ENCODE measurements at places on chromosomes 11 and 22.

- DNase-seq = no peak
Observed at GRCh38 chr22:48301421-48301820, 1526.3 kb downstream of the BRD1 start.

GRCh38 chr22:31614781-31615490 lies 47.1 kb downstream of the PISD start:
- DNase-seq = no peak

GRCh38 chr11:101692980-101693379 lies 109.2 kb upstream of the TRPC6 start:
- DNase-seq = no peak

DNA sequence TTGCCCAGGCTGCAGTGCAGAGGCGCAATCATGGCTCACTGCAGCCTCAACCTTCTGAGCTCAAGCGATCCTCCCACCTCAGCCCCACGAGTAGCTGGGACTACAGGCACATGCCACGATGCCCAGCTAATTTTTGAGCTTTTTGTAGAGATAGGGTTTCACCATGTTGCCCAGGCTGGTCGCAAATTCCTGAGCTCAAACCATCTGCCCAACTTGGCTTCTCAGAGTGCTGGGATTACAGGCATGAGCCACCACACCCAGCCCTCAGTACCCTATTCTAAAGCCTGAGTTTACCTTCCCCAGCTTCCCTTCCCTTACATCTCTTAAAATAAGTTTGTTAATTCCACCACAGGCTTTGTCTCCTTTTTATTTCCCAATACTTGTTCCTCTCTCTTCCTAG lies 59.1 kb downstream of the AMBRA1 start:
- DNase-seq = no peak

DNA sequence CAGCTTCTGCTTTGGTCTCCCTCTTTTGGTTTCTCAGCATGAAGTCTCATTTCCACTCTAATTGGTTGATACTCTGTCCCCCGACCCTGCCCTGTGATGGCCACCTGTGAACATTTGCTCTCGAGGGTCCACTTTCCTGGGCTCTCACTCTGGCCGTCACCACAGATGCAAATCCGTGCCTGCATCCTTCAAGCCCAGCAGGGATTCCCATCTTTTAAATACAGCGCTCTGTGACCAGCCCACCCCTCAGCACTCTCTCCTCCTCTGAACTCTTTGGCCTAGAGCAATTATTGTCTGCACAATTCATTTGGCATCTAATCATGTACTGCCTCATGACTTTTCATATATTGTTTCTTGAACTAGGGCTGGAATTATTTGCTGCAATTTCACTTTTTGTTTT lies 26.0 kb downstream of the PKNOX2 start:
- no peak for DNase-seq

DNA sequence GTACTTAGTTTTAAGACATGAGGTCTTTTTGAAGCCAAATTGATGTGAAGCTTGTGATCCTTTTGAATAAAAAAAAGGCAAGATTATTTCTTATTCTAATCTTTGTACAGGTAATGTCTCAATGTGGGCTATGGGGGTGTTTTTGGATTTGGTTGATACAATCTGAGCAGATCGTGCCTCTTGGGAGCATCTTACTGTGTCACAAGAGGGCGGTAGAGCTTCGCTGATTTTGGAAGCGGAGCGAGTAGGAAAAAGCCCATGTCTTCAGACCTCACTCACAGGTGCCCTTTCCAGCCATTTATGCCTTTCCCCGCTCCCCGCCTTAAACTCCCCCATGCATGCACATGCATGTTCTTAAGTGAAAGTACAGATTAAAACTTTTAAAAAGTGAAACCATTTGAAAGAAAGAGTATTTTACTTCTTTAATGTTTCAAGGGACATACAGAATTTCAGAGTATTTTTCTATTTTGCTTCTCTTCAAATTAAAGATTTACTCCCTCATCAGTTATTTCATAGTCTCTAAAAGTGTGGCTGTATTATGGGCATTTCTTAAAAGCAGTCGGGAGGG lies 18.8 kb downstream of the DDX25 start:
- peak; percentile 68 for DNase-seq

GRCh38 chr11:75403983-75404658 lies 4.8 kb downstream of the RPS3 start:
- DNase-seq = no peak

DNA sequence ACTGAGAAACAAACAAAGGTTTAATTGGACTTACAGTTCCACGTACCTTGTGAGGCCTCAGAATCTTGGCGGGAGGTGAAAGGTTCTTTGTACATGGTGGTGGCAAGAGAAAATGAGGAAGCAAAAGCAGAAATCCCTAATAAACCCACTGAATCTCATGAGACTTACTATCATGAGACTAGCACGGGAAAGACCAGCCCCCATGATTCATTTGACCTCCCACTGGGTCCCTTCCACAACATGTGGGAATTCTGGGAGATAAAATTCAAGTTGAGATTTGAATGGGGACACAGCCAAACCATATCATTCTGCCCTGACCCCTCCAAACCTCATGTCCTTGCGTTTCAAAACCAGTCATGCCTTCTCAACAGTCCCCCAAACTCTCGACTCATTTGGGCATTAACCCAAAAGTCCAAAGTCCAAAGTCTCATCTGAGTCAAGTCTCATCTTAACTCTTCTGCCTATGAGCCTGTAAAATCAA lies 617.4 kb downstream of the CNTN5 start:
- DNase-seq = no peak

GRCh38 chr11:115428306-115428705 lies 75.9 kb downstream of the CADM1 start:
- DNase-seq = no peak

- peak; percentile 38 for DNase-seq
Observed at GRCh38 chr11:96207459-96208449, 135.2 kb downstream of the MAML2 start.

- DNase-seq = no peak
Observed at GRCh38 chr11:75326439-75326810, 25.0 kb downstream of the ARRB1 start.

DNA sequence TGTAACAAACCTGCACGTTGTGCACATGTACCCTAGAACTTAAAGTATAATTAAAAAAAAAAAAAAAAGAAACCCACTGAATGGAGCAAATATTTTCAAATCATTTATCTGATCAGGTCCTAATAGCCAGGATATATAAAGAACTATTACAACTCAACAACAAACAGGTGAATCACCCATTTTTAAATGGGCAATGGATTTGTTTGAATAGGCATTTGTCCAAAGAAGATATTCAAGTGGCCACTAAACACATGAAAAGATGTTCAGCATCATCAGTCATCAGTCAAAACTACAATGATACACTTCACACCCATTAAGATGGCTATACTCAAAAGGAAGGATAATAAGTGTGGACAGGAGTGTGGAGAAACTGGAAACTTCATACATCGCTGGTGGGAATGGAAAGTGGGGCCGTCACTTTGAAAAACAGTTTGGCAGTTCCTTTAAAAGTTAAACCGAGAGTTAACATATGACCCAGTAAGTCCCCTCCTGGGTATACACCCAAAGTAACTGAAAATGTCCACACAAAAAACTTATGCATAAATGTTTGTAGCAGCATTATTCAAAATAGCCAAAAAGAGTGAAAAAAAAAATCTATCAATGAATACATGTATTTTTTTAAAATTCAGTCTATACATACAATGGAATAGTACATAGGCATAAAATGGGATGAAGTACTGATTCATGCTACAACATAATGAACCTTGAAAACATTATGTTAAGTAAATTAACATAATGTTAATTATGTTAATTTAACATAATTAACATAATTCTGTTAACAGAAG lies 53.1 kb downstream of the ARRB1 start:
- no peak for DNase-seq

- peak; percentile 97 for DNase-seq
Observed at GRCh38 chr11:12043959-12044791, 35.7 kb upstream of the DKK3 start.

DNA sequence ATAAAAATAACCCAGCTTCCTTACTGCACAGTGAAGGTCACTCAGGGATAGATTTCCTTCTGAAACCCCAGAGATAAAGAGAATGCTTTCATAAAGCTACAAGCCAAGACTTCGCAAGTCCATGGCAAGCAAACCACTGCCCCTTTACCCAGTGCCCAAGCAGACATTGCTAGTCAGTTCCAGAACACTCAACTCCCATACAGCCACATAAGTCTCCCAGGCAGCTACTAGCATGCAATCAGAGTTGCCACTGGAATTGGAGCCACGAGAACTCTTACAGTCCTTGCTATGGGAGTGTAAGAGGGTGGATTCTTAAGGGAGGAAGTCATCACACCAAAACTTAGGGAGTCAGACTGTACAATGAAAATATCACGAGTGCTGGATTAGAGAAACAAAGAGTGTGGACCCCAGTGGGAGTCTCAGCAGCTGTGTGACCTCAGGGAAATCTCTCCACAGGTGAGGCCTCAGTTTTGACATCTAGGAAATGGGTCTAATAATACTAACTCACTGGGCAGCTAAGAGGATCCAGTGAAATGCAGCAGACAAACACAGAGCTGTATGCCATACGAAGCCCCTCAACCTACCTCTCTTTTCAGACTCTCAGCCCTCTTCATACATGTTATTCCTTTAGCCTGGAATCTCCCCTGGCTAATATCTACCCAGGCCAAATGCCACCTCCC lies 526.6 kb downstream of the MN1 start:
- DNase-seq = no peak

DNA sequence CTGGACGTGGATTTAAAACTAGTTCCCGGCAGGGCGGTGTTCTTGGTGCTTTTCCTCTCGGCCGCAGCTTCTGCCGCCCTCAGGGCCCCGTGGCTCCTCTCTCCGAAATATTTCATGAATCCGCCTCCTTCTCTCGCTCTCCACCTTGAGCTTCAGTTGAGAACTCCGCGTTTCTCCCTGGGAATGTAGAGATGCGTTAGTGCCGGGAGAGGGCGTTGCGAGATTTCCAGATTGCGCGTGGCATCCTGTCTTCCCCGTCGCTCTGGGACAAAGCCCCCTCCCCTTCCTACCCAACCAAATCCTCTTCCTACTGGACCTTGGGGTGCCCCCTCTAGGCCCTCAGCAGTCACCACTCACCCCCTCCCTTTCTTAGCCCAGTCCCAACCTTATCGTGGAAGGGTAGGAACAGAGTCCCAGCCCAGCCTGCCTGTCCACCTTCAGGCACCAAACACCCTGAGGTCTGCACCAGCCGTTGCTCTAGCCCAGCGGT lies 15.5 kb upstream of the RAC2 start:
- DNase-seq = no peak

GRCh38 chr11:29432719-29433325 lies 584.0 kb downstream of the KCNA4 start:
- peak; percentile 11 for DNase-seq

DNA sequence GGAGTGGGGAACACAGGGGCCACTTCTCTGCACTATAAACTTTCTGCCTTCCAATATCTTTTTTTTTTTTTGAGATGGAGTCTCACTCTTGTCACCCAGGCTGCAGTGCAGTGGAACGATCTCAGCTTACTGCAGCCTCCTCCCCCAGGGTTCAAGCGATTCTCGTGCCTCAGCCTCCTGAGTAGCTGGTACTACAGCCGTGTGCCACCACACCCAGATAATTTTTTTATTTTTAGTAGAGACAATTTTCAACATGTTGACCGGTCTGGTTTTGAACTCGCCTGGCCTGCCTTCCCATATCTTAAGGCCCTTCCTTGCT lies 1.7 kb downstream of the SLC3A2 start:
- DNase-seq = no peak

- DNase-seq = no peak
Observed at GRCh38 chr11:67673358-67673757, 1.1 kb downstream of the ALDH3B2 start.

DNA sequence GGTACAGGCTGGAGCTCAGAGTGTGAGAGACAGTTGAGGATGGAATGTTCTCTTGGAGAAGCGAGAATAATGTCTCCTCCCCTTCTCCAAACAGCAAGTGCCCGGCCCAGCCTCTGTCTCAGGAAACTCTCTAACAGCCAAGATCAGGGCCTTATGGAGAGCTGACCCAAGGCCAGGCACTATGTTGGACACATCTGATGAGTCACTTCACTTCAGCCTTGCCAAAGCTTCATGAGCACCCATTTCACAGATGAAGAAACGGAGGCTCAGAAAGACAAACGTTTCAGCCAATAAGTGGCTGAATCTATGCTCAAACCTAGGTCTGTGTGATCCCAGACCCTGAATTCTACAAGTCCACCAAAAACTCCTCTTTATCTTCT lies 22.1 kb upstream of the CHKA start:
- no peak for DNase-seq

DNA sequence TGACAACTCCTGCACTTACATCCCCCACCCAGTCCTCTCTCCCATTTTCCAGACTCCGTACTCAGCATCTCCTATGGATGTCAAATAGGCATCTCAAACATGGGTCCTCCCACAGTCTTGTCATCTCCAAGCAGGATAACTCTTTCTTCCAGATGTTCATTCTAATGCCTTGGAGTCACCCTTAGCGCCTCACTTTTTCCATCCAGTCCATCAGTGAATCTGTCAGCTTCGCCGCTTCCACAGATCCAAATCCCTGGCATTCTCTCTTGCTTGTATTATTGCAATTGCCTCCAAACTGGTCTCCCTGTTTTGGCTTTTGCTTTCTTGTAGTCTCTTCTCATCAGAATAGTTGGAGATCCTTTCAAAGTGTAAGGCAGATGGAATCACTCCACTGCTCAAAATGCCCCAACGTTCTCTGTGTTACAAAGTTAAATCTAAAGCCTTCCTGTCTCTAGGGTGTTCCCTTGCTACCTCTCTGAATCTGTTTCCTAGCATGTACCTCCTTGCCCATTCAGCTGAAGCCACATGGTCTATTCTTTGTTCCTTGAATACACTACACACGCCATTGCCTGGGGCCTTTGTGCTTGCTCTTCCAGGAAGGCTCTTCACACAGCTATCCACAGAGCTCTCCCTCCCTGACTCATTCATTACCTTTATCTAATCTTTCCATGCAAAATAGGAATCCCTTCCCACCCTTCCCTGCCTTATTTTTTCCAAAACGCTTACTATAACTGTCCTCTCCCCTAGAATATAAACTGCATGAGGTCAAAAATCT lies 64.8 kb downstream of the UBASH3B start:
- DNase-seq = no peak

DNA sequence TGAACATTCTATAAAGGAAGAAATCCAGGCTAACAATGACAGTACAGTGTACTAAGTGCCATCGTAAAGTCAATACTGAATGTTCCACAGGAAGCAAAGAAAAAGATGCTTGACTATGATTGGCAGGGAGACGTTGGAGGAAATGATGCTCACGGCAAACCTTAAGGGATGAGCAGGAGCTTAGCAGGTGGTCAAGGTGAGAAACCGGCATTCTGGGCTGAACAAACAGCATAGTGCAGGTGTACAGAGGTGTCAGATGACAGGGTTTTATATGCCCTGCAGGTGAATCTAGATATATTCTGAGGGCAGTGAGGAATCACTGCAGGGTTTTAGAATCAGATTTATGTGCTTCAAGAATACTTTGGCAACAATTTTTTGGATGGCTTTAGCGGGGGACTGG lies 85.3 kb upstream of the HEPHL1 start:
- DNase-seq = no peak

All from H4 (cell line).